Sigmoid colon (tissue), 7 donors: ENCODE measurements at places on chromosomes 5 and 9.
A peak's percentile ranks its signal among the peaks of the same experiment; 100 is the strongest.

DNA sequence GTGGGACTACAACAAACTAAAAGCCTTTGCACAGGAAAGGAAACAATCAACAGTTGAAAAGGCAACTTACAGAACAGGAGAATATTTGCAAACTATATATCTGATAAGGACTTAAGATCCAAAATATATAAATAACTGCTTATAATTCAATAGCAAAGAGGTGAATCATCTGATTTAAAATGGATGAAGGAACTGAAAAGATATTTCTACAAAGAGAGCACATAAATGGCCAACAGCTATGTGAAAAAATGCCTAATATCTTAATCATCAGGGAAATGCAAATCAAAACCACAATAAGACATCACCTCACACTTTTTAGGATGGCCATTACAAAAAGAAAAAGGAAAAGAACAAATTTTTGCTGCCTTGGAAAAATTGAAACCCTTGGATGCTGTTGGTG lies 100.4 kb downstream of the LURAP1L start:
- H3K4me3 ChIP-seq: no peak overlapping the region
- no peak for DNase-seq
- no peaks in the 10 kb centered on the region for H3K27me3 ChIP-seq
- no peak overlapping the region for H3K27ac ChIP-seq
- H3K36me3 ChIP-seq: no peaks in the 10 kb centered on the region

GRCh38 chr9:82140471-82140870 lies 151.9 kb downstream of the SPATA31D1 start:
- no peak overlapping the region for H3K27ac ChIP-seq
- H3K4me1 ChIP-seq: no peaks in the 10 kb centered on the region
- DNase-seq: no peak
- H3K36me3 ChIP-seq: no peaks in the 10 kb centered on the region
- H3K4me3 ChIP-seq: no peak overlapping the region

GRCh38 chr5:56012281-56012963 lies 17.7 kb upstream of the IL6ST start:
- DNase-seq: no peak
- H3K36me3 ChIP-seq: no peaks in the 10 kb centered on the region
- peaks cover 6% of the 10 kb centered on the region for H3K4me1 ChIP-seq
- H3K4me3 ChIP-seq: no peak overlapping the region
- no peaks in the 10 kb centered on the region for H3K27me3 ChIP-seq

DNA sequence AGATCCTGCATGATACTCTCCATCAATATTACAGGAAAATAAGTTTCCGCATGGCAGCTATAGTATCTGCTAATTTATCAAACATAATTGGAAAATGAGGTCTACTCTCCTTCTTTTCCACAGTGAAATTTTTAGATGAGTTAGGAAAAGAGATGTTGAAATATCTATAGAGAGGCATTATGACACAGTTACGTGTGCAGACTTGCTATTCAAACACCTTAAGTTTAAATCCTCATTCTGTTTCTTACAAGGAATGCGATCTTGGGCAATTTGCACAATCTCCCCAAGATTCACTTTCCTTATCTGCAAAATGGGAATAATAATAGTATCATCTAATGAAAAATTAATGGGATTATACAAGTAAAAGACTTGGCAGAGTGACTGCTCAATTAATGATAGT lies 91.7 kb upstream of the SLCO6A1 start:
- DNase-seq: no peak
- no peak overlapping the region for H3K4me3 ChIP-seq
- H3K4me1 ChIP-seq: no peaks in the 10 kb centered on the region

- H3K4me1 ChIP-seq: no peaks in the 10 kb centered on the region
- DNase-seq: peak; percentile 76
- peaks cover 63% of the 10 kb centered on the region for H3K27me3 ChIP-seq
- H3K4me3 ChIP-seq: peak within 1 kb of the TSS; percentile 46
- H3K27ac ChIP-seq: no peak within 1 kb of the TSS
- no peaks in the 10 kb centered on the region for H3K36me3 ChIP-seq
Measured at GRCh38 chr5:45696206-45696836, at the start of gene HCN1. Gene HCN1 (minus strand): TSS chr5:45696380.

DNA sequence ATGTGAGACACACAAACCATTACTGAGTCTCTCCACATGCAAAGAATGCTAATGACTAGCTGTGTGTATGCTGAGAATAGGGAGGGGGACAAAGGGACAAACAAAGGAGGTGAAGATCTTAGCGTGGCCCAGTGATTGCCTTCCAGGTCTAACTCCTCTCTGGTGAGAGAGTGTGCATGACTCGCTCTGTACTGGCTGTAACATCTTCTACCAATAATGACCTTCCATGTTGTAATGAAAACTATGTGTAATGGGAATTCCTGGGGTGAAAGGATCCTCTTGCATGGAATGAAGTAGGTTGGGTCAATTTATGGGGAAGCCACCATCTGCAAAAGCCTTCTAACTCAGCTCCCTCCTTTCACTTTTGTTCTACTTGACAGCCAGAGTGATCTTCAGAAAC lies 24.4 kb upstream of the GPR151 start:
- H3K27ac ChIP-seq: no peak overlapping the region
- no peaks in the 10 kb centered on the region for H3K4me1 ChIP-seq
- DNase-seq: no peak
- H3K4me3 ChIP-seq: no peak overlapping the region
- no peaks in the 10 kb centered on the region for H3K36me3 ChIP-seq

GRCh38 chr5:43854697-43855292 lies 251.8 kb downstream of the NNT start:
- no peaks in the 10 kb centered on the region for H3K27me3 ChIP-seq
- no peaks in the 10 kb centered on the region for H3K36me3 ChIP-seq
- no peak overlapping the region for H3K4me3 ChIP-seq
- no peaks in the 10 kb centered on the region for H3K4me1 ChIP-seq
- DNase-seq: no peak

GRCh38 chr5:81482595-81482994 lies 88.7 kb upstream of the ACOT12 start:
- no peak overlapping the region for H3K27ac ChIP-seq

DNA sequence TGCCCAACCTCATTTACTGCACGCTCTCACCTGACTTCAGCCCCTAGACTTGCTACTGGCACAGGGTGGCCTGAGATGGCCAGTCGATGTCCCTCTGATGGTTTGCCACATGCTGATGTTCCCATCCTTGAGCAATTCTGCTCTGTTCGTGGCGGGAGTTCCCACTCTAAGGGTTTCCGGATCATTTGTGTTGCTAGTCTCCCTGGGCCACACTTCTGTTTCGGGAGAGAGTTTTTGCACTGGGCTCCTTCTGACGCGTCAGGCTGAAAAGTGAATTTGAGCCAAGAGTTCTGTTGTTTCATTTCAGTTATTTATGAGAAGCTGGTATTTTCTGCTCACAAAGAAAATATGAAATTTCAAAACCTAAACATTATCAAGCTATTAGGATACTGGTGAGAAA lies 597.7 kb downstream of the BNC2 start:
- peak; percentile 74 for DNase-seq
- no peaks in the 10 kb centered on the region for H3K36me3 ChIP-seq
- H3K27ac ChIP-seq: peak overlapping the region; percentile 55
- H3K4me3 ChIP-seq: no peak overlapping the region

GRCh38 chr5:170171811-170172210 lies 61.0 kb upstream of the C5orf58 start:
- no peak overlapping the region for H3K4me3 ChIP-seq
- no peak for DNase-seq
- no peak overlapping the region for H3K27ac ChIP-seq
- H3K36me3 ChIP-seq: no peaks in the 10 kb centered on the region
- no peaks in the 10 kb centered on the region for H3K4me1 ChIP-seq

DNA sequence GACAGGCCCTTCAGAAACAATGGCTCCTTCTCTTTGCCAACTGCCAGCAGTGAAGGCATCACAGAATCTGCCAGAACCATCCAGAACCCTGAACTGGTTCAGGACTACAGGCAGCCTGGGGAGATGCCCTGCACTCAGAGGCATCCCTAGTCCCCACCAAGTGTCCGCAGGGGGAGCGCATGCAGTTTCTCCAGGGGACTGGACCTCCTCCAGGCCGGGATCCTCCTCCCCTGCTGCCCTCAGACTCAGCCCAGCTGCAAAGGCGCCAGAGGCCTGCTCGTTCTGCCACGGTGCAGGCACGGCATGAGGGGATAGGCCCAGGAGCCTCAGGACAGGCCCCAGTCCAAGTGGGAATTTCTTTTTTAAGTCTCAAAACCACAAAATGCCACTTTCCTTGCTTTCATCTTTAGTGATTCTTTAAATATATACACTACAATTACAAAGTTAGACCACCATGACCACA lies 72.0 kb downstream of the SEMA4D start:
- no peaks in the 10 kb centered on the region for H3K27me3 ChIP-seq
- no peaks in the 10 kb centered on the region for H3K36me3 ChIP-seq
- no peak for DNase-seq

GRCh38 chr5:78215972-78216371 lies 78.5 kb downstream of the AP3B1 start:
- no peak overlapping the region for H3K4me3 ChIP-seq
- H3K27me3 ChIP-seq: no peaks in the 10 kb centered on the region
- DNase-seq: no peak
- no peak overlapping the region for H3K27ac ChIP-seq
- no peaks in the 10 kb centered on the region for H3K4me1 ChIP-seq
- peaks cover 10% of the 10 kb centered on the region for H3K36me3 ChIP-seq

DNA sequence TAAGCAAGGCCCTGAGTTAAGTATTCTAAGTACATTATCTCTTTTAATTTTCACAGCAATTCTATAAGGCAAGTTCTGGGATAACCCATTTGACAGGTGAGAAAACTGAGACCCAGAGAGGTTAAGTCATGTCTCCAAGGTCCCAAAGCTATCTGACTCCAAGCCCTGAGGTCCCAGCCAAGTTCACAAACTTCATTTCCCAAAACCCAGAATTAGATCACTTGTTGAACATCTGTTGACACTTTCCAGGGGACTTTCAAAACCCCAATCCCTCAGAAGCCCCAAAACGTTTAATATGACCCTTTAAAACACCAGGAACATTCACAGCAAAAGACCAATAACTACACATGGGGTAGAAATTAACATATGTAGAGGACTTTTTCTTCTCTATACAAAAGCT lies 72.0 kb downstream of the SH3TC2 start:
- no peak for DNase-seq
- no peaks in the 10 kb centered on the region for H3K36me3 ChIP-seq
- no peak overlapping the region for H3K27ac ChIP-seq
- no peaks in the 10 kb centered on the region for H3K27me3 ChIP-seq

- H3K27ac ChIP-seq: no peak overlapping the region
- no peaks in the 10 kb centered on the region for H3K4me1 ChIP-seq
- H3K36me3 ChIP-seq: peaks cover 93% of the 10 kb centered on the region
Measured at GRCh38 chr9:137791947-137792346, 85.6 kb upstream of the CACNA1B start.

- peaks cover 53% of the 10 kb centered on the region for H3K27me3 ChIP-seq
- H3K4me3 ChIP-seq: peak overlapping the region; percentile 27
- H3K27ac ChIP-seq: no peak overlapping the region
- H3K4me1 ChIP-seq: peaks cover 13% of the 10 kb centered on the region
Measured at GRCh38 chr5:53381-54174, 38.4 kb upstream of the PLEKHG4B start.

DNA sequence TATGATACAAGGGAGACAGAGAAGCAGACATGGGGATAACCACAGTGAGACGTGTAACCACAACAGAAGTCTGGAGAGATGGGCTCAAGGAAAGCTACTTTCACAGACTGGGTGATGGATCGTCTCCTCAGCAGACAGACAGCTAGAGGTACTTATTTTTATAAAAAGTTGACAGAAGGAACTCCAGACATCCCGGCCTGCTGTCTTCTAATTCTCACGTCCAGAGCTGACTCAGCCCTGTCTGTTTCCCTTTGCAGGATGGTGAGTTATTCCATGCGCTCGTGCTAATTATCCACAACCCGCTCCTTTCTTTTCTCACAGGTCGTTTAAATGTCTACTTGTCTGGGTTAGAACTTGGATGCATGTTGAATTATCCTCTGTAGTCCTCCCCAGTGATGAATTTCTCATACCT lies 304.5 kb downstream of the CWC27 start:
- H3K27me3 ChIP-seq: no peaks in the 10 kb centered on the region
- H3K27ac ChIP-seq: peak overlapping the region; percentile 47
- no peak for DNase-seq
- peaks cover 22% of the 10 kb centered on the region for H3K4me1 ChIP-seq
- no peaks in the 10 kb centered on the region for H3K36me3 ChIP-seq

- H3K4me3 ChIP-seq: no peak overlapping the region
- H3K27ac ChIP-seq: no peak overlapping the region
- no peaks in the 10 kb centered on the region for H3K27me3 ChIP-seq
- no peaks in the 10 kb centered on the region for H3K4me1 ChIP-seq
- H3K36me3 ChIP-seq: no peaks in the 10 kb centered on the region
- DNase-seq: no peak
Measured at GRCh38 chr5:33745101-33745770, 146.6 kb downstream of the ADAMTS12 start.

- no peak overlapping the region for H3K27ac ChIP-seq
- H3K4me3 ChIP-seq: no peak overlapping the region
- H3K4me1 ChIP-seq: no peaks in the 10 kb centered on the region
- no peaks in the 10 kb centered on the region for H3K36me3 ChIP-seq
Measured at GRCh38 chr9:26502311-26502710, 390.3 kb downstream of the CAAP1 start.

GRCh38 chr9:137666513-137666822 lies 47.7 kb downstream of the EHMT1 start:
- peak overlapping the region; percentile 66 for H3K27ac ChIP-seq
- no peaks in the 10 kb centered on the region for H3K36me3 ChIP-seq
- H3K4me1 ChIP-seq: peaks cover 30% of the 10 kb centered on the region
- DNase-seq: no peak

GRCh38 chr5:177507596-177508220 lies 1.9 kb downstream of the DOK3 start:
- H3K27me3 ChIP-seq: no peaks in the 10 kb centered on the region
- H3K27ac ChIP-seq: no peak overlapping the region
- DNase-seq: no peak
- peaks cover 27% of the 10 kb centered on the region for H3K36me3 ChIP-seq
- H3K4me3 ChIP-seq: no peak overlapping the region

DNA sequence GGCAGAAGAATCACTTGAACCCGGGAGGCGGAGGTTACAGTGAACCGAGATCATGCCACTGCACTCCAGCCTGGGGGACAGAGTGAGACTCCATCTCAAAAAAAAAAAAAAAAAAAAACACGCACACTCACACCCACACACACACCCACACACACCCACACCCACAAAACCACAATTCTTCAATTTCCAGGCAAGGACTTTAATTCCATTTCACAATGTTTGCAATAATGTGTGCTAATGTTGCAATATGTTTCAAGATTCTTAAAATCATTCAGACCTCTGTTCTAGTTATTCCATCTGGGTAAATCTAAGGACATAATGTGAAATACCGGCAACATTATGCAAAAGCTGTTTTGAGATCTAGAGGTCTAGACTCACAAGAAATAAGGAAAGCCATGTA lies 28.3 kb downstream of the CCDC69 start:
- no peak for DNase-seq
- H3K4me1 ChIP-seq: no peaks in the 10 kb centered on the region
- no peak overlapping the region for H3K4me3 ChIP-seq
- peaks cover 25% of the 10 kb centered on the region for H3K36me3 ChIP-seq
- H3K27me3 ChIP-seq: no peaks in the 10 kb centered on the region
